ENCODE measurements at places on chromosomes 4 and X.

DNA sequence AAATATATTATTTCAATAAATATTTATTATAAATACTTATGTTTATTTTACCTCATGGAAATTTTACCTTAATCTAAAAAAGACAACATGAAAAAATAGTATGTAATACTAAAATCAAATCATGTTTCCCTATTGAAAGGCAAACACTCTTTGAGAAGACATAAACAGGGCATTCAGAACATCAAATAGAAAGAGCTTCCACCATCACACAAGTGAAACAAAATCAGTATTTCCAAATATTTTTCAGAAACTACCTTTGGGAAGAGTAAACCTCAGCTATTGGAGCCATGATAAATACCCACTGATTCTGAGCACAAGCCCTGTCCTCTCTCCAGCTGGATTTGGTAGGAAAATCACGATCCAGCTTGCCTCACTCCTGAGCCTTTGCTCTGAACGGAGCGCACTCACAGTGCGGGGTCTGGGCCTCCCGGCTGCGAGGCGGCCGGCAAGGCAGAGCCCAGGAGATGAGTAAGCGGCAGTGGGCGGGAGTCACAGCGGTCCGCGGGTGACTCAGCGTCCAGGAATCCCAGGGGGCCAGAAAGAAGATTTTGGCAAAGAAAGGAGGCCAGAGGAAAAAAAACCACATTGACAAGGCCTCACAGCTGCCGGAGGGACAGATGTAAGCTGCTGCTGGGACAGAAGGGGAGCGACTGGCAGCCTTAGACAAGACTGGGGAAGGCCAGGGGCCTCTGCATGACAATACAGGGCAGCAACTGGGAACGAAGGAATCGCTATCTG lies 14.7 kb upstream of the ANXA5 start:
- no peak for DNase-seq

DNA sequence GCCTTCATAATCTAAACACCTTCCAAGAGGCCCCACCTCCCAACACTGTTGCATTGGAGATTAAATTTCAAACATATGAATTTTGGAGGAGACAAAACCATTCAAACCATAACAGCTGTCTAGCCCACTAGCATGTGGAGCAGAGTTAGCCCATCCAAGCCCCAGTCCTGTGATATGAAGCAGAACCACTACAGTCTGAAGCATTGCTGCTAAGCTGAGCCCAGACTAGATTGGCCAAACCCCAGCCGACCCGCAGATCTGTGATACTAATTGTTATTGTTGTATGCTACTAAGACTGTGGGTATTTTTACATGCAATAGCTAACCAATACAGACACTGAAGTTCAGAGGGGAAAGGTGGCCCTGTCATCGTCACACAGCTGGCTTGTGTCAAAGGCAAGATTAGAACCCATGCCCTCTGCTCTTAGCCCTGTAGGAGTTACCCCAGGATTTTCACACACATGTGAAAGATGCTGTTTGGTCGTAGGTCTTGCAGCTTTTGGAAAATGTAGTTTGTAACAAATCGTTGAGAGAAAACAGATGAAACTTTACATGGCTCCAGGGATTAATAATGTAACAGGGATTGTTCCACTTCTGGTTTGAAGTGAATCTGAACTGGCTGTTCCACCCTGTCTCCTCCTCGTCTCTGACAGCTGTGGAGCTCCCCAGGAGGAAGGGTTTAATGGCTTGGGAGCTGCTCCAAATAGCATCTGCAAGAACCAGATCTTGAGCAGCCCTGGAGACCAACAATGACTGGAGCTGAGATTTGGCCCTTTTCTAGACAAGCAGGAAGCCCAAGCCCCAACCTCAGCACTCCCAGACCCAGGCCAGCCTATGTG lies 517.5 kb downstream of the MID1IP1 start:
- no peak for DNase-seq

DNA sequence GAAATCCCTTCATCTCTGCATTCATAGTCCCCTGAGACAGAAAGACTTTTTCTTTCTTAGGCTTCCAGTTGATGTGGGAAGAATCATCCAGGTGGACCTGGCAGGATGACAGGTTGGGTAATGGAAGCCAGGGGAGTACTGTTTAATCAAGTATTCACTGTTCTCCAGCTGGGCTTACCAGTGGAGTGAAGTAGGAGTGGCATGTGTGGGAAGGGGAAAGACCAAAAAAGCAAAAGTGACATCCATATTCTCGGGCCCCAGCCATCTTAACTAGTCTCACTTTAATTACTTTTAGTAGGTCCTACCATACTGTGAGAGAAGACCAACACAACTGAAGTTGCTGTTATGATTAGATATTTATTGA lies 18.5 kb downstream of the VSIG4 start:
- no peak for DNase-seq

GRCh38 chrX:44314259-44314734 lies 29.2 kb downstream of the EFHC2 start:
- DNase-seq = no peak

- DNase-seq = peak; percentile 10
These were observed 220.3 kb upstream of the CXCL13 start for GRCh38 chr4:77385124-77385969.

GRCh38 chr4:38948551-38948950 lies 80.9 kb downstream of the FAM114A1 start:
- no peak for DNase-seq

DNA sequence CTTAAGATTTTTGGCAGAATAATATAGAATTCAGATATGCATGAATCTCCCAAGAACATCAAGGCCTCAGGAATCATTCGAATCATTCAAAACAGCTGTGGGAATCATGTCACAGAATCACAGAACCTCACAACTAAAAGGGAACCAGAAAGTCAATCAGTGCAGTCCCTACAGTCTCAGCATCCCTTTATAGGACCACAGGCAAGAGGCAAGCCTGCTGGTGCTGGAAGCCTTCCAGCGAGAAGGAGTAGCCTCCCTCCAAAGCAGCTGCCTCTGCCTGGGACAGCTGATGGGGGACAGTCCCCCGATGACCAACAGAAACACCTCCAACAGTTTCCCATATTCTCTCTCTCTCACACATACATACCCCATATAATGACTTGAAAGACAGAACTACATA lies 20.7 kb downstream of the QDPR start:
- no peak for DNase-seq

DNA sequence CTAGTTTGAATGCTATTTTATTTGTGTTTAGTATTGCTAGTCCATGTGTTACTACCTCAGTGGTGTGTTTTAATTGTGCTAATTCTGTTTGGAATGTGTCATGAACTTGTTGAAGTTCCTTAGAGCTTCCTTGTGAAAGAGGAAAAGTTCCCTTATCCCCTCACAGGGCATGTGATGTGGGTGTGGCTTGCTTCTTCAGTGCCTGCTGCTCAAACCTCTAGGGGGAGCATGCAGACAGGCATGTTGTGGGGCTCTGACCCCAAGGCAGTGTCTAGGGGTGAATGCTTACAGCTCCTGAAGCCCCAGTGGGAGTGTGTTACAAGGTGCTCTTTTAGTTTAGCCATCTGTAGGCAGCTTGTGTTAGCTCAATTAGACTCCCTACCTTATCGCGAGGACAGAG lies 86.5 kb downstream of the MAGED4 start:
- no peak for DNase-seq

DNA sequence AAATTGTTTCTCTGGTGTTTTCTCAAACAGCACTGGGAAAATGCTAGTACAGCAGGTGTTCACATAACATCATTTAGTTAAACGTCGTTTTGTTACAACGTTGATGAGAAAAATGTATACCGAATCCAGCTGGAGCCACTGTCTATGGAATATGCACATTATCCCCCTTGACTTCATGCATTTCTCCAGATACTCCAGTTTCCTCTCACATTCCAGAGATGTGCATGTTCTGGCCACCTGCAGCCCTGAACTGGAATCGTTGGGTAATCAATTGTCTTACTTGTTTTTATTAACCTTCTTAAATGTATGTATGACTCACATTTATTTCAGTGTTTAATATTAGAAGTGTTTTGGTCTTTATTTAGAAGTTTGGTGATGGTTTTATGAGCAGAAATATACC lies 18.4 kb upstream of the ODAM start:
- no peak for DNase-seq

- no peak for DNase-seq
These were observed 52.8 kb upstream of the RHOH start for GRCh38 chr4:40143926-40144508.

DNA sequence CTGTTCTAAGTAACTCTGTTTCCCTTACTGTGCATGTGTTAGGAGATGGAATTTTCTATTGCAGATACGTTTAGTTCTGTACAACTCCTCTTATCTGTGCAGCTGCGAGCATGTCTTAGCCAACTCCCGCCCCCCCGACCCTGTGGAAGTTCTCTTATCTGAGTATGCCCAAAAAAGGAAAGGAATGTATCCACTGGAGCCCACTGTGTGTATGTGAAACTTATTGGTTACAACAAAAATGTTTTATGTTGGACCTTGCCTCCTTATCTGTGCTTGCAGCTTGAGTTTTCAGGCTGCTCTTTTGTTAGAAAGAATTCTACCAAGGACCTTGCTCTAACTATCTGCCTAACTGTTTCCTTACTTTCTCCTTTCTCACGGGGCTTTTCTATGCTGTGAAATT lies 24.2 kb upstream of the DCAF8L2 start:
- no peak for DNase-seq

GRCh38 chr4:35238793-35239192 lies 1005.5 kb downstream of the ARAP2 start:
- DNase-seq = no peak

GRCh38 chr4:119313237-119313636 lies 8.7 kb downstream of the FABP2 start:
- no peak for DNase-seq

GRCh38 chrX:3529466-3530010 lies 183.1 kb upstream of the MXRA5 start:
- no peak for DNase-seq

GRCh38 chr4:182619660-182620059 lies 297.5 kb downstream of the DCTD start:
- DNase-seq = no peak

GRCh38 chr4:141375855-141376254 lies 155.2 kb downstream of the ZNF330 start:
- DNase-seq = no peak

DNA sequence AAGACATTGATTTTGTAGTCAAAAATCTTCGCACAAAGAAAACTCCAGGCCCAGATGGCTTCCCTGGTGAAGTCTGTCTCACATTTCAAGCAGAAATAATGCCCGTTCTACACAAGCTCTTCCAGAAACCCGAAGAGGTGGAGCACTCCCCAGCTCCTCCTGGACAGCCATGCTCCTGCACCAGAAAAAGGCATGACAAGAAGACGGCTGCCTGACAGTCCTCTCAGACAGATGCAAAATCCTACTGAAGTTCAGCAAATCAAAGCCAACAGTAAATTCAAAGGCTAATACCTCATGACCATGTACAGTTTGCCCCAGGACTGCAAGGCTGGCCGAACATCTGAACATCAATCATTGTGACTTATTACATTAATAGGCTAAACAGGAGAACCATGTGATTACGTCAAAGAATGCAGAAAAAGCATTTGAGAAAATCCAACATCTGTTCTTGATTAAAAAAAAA lies 30.8 kb upstream of the MXD4 start:
- no peak for DNase-seq

GRCh38 chr4:110970642-110971041 lies 347.8 kb upstream of the PITX2 start:
- peak; percentile 1 for DNase-seq

DNA sequence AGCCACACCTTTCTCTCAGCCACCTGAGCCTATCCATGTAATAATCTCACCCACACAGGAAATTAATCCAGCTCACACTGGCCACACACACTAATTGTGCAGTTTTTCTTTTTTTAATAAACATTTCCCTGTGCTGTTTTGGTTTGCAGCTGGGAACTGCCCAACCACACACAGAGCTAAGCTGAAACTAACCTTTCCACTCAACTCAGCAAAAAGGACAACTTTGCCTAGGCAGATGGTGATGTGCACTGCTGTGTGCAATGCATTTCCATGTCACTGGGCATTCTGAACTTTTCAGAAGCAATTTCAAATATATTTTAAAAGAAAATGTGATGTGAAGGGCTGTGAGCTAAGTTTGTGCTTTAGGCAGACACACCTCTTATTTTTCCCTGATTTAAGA lies 70.0 kb upstream of the TLL1 start:
- no peak for DNase-seq

DNA sequence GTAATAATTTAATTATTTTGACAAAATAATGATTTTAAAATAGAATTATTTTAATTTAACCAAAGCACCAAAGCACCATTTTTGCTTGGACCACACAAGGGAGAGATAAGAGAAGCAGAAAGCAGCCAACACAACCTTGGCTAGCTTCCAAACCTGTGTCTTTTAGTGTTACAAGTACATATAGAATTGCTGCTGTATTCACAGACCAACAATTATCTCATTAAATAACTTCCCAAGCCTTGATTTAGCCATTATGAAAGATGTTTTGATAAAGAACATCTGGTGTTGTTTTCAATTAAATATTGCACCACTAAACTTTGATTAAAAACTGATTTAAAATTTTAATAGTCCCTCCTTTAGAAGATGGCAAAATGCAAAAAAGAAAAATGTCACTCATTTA lies 14.0 kb upstream of the IGFBP7 start:
- DNase-seq = no peak

GRCh38 chr4:1873776-1874175 lies 2.6 kb downstream of the NSD2 start:
- no peak for DNase-seq

GRCh38 chr4:33961761-33962160 lies 2282.6 kb downstream of the ARAP2 start:
- no peak for DNase-seq

GRCh38 chrX:30364229-30364628 lies 55.0 kb upstream of the NR0B1 start:
- DNase-seq = no peak

- no peak for DNase-seq
These were observed 95.5 kb upstream of the WDR44 start for GRCh38 chrX:118250445-118250844.

GRCh38 chr4:127236889-127237288 lies 395.9 kb upstream of the INTU start:
- no peak for DNase-seq

GRCh38 chrX:40083979-40084359 lies 13.8 kb downstream of the BCOR start:
- DNase-seq = no peak

GRCh38 chr4:29711226-29711625 lies 1008.9 kb upstream of the PCDH7 start:
- DNase-seq = no peak

- DNase-seq = no peak
These were observed 18.6 kb upstream of the RNF128 start for GRCh38 chrX:106707771-106708454.

DNA sequence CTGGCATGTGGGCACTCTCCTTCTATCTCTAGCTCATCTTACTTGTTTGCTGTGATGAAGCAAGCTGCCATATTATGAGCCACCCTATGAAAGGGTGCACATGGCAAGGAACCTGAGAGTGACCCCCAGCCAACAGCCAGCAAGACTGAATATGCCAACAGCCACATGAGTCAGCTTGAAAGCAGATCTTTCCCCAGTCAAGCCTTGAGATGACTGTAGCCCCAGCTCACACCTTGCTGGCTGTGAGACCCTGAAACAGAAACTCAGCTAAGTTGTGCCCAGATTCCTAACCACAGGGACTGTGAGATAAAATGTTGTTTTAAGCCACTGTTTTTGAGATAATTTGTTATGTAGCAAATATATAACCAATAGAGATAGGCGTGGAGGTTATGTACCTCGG lies 36.2 kb downstream of the KDM5C start:
- DNase-seq = no peak
